ENCODE measurements at places on chromosomes 2 and 18.

DNA sequence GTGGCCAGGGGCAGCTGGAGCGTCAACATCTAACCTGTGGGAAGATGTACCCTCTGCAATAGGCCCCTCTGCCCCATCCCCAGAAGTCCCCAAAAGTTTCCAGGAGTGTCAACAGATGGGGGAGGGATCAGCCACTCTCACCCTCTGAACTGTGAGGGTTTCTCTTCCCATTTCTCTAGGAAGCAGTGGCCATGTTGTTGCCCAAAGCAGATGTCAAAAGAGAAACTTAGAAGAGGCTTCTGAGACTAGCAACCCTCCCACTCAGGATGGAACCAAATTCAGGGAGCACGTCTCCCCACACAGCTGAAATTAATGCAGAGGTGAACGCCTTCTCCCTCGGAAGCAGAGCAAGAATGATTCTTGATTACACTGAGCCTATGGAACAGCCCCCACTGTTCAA, 70.3 kb downstream of the ARL4C start:
- no peak for DNase-seq

- no peak for DNase-seq
Measured at GRCh38 chr2:156319811-156320485, 12.6 kb downstream of the NR4A2 start.

DNA sequence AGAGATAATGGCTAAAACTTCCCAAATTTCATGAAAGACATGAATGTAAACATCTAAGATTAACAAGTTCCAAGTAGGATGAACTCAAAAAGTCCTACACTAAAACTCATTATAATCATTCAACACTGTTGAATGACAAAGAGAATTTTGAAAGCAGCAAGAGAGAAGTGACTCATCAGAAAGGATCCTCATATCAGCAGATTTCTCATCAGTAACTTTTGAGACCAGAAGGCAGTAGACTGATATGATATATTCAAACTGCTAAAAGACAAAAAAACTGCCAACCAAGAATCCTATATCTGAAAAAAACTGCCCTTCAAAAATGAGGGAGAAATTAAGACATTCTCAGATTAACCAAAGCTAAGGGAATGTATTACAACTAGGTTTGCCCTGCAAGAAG, 130.6 kb upstream of the OTX1 start:
- no peak for DNase-seq

GRCh38 chr18:36157441-36157840, 27.7 kb downstream of the ELP2 start:
- no peak for DNase-seq

DNA sequence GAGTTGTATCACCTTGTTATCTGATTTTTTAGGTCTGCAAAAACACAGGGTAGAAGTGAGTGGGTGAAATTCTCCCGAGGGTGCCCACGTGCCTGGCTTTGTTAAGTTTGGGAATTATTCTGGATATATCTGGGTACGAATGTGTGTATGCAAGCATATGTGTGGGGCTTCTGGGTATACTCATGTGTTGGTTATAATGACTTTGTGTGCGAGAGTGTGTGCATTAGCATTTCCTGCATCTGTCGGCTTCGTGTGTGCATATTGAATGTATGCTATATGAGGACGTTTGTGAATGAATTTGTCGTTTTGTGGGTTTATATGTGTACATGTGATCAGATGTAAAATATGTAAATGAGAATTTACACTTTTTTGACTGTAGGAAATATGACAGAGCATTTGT, 13.8 kb upstream of the DNAJC27 start:
- DNase-seq = no peak

DNA sequence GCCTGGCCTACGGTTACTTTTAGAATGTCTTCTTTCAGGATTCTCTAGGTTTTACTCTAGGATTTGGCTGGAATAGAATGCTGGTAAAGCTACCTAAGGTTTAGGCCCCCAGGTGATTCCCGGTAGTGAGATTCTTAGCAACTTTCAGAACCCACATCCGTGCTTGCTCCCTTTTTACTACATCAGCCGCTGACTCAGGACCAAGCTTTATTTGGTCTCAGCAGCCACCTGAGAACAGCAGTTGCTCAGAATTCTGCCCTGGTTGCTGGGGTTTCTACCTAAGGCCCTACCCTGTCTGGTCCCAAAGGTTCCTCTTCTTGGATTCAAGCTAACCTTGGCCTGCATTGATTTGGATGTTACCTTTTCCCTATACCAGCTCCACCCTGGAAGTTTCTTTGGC, 36.1 kb upstream of the NDUFV2 start:
- no peak for DNase-seq

DNA sequence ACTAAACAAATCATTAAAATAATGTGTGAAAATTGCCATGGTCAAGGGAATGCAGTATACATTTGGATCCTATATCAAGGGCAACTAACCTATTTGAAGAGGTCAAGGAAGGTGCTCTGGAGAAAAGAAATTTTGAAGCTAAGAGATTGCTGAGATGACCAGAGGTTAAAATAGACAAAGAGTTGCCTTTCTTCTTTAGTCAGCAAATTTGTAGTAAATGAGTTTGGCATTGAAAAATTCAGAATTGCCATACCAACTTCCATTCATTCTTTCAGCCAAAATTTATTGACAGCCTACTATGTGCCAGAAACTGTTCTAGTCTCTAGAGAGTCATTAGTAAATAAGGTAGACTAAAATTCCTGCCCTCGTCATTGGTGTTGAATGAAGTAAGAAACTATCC, 396.2 kb downstream of the BCL11A start:
- no peak for DNase-seq

GRCh38 chr2:216339456-216340279, 32.6 kb downstream of the MARCHF4 start:
- no peak for DNase-seq

DNA sequence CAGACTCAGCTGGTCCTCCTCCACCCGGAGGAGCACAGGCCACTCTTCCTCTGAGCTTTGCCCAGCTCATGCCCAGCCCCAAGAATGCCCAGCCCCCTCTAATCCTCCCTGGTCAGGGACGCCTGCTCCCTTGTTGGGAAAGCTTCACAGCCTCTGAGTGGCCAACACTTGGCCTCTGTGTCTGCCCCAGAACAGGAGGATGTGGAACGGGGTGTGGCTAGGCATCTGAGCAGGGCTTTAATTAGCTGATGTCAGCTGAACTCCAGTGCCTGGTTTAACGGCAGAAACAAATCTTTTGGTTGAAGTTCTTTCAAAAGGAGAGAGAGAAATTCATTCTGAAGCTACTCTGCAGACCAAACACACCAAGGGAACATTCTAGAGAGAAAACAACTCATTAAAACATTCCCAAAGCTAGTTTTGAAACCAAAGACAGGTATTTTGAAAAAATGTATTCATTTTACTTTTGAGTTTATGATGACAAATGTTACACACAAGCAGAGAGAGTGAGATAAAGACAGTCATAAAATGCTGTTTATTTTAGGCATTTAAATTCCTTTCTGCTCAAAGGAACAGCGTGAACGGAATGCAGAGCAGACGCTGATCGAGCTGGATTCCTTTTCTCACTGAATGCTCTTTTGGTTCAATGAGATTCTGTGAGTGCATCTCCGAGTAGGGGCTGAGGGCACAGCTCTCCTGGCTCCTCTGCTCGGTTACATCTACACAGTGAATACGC, 63.8 kb downstream of the RTP5 start:
- no peak for DNase-seq

- no peak for DNase-seq
Measured at GRCh38 chr2:226031647-226032501, 632.4 kb downstream of the NYAP2 start.

DNA sequence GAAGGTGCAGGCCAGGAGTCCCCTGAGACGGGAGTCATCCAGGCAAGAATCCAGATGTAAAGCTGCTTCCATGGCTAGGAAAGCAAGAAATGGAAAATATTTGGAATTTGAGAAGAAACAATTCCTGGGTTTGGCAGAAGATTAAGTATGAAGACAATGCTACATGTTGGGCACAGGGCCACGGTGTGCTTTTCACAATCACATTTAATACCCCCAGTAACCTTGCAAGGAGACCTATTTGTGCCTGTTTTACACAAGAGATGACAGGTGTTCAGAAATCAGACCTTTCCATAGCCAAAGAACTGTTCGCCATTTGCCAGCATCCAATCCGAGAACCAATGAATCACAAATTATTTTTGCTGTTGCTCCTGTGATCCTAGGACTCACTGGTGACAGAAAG, 50.5 kb downstream of the KCTD1 start:
- DNase-seq = no peak

DNA sequence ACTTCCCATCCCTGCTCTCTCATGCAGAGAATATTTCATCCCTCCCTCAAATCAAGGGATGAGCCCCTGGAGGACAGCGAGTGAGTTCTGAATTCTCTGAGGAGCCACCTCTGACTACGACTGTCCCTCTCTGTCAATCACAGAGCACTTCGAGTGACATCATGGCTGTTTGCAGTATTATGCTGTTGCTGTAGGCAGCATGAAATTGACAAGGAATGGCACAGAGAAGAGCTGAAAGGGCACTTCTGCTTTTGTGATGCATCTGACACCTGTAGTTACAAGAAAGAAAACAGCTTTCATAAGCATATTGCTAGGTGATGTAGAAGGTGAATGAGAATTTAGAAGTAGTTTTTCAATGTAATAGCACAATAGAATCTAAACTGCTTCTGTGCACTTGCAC, 166.9 kb downstream of the ARHGAP15 start:
- no peak for DNase-seq

DNA sequence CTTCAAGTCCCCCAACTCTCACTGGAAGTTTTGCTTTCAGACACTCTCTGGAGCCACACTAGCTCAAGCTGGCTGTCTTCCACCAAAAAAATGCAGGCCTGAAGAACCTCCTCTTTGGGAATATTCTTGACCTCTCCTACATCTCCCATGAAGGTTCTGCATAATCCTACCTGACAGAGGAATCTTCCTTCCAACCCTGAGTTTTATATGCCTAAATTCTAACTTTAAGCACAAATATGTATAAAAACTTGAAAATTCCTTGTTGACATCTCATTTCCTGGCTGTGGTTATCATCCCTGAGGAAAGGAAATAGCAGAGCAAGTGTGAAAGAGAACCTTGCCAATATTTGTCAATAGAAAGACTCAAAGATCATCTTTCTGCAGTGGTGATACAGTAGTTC, 249.0 kb downstream of the LPIN1 start:
- no peak for DNase-seq

DNA sequence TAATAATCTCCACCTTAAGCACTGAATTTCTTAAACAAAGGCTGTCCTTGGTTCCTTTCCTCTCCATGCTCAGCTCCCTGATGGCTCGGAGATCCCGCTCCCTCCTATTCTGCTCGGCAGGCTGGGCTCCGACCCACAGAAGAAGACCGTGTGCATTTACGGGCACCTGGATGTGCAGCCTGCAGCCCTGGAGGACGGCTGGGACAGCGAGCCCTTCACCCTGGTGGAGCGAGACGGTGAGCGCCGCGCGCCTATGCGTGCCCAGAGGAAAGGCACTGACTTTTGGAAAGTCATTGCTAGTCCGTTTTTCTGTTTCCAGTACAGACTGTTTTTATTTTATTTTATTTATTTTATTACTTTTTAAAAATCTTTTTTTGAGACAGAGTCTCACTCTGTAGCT, 9.6 kb downstream of the CNDP2 start:
- no peak for DNase-seq

DNA sequence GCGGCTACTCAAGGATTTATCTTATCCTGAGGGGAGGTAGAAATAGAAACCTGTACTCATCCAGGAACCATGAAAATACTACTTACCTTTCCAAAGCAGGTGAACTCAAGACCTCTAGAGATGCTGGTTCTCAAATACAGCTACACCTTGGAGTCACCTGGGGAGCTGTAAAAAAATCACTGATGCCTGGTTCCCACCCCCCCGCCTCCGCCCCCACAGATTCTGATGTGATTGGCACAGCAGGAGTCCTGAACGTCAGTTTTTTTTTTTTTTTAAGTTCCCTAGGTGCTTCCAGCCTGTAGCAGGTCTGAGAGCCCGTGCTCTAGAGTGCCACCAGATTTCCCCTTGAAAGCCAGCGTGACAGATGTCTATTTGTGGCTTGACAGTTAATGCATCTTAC, 113.6 kb downstream of the MRO start:
- no peak for DNase-seq

DNA sequence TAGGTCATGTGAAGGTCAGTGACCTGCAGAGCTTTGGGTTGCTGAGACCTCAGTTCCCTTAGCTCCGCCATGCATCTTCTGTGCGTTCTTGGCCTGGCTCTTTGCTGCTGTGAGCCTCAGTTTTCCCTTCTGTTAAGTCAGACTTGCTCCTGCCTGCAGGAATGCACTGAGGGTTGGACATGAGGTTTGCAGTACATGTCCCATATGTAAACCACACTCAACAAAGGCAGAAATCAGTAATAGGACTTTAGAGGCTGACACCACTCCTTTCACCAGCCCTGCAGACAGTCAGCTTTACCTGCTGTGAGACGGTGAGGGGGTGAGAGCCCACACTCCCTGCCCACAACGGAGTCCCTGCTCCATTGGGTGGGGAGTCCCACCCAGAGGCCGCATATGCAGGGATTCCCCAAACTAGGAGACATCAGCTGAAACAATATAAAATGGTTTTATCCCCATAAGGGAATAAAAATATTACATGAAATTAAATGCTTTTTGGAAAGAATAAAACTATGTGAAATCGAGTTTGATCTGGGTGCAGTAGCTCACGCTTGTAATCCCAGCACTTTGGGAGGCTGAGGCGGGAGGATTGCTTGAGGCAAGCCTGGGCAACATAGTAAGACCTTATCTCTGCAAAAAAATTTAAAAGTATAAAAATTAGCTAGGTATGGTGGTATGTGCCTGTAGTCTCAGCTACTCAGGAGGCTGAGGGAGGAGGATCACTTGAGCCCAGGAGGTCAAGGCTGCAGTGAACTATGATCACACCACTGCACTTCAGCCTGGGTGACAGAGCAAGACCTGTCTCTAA, 55.1 kb downstream of the MYO7B start:
- DNase-seq = no peak

DNA sequence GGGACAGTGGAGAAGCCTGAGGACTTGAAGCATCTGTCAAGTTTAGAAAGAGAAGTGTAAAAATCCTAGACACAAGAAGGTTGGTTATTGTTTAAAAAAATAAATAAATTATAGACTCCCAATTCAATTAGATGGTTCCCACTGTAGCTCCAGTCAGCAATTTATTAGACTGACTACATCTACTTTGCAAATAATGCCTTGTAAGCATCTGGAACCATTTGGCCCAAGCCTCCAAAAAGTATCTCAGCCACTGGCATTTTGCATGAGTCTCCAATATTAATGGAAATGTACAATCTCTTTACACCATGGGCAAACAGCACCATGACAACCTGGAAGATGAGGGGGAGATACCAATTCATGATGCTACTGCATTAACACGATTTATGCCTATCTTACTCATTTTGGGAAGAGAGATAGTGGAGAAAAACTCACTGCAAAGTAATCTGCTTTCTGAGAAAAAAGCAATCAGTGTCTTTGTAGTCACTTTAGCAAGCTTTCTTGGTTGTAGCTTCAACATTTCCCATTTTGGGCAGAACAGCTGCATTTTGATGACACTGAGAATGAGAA, 2.8 kb downstream of the NYAP2 start:
- DNase-seq = no peak

- no peak for DNase-seq
Measured at GRCh38 chr2:71240794-71241193, 13.9 kb upstream of the PAIP2B start.

- no peak for DNase-seq
Measured at GRCh38 chr2:46493241-46493970, 14.0 kb downstream of the TMEM247 start.

GRCh38 chr18:59696311-59697235, 650 bp downstream of the CCBE1 start:
- no peak for DNase-seq

All from cortex of kidney (tissue), 1 donor.